Activated T-helper 1 cell treated with anti-CD3 and anti-CD28 coated beads, Interleukin-2, amount 50 U/mL, for 16 hours (primary cell): ENCODE measurements at places on chromosomes 4 and X.

GRCh38 chr4:8218371-8219031 lies 19.4 kb downstream of the SH3TC1 start:
- DNase-seq: no peak

GRCh38 chr4:88225232-88226105 lies 58.9 kb downstream of the PPM1K start:
- no peak for DNase-seq

DNA sequence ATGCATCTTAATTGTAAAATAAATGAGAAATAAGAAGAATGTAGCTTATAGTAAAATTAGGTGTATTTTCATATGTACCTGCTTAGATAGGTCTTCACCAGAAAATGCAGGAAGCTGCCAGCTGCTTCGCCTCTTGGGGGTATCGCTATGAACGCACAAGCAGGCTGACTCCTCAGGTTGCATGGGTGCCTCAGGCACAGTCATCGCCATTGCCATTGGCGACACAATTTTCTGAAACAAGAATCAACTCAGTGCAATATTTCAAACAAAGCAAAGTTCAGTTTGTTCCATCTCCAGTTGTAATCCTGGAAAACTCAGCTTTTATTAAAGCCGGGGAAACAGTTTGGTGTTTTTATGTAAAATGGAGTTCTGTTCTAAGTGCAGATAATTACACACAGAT lies 29.7 kb downstream of the STOX2 start:
- DNase-seq: no peak

- DNase-seq: no peak
Observed at GRCh38 chrX:55142919-55143310, 54.1 kb downstream of the PAGE2 start.

DNA sequence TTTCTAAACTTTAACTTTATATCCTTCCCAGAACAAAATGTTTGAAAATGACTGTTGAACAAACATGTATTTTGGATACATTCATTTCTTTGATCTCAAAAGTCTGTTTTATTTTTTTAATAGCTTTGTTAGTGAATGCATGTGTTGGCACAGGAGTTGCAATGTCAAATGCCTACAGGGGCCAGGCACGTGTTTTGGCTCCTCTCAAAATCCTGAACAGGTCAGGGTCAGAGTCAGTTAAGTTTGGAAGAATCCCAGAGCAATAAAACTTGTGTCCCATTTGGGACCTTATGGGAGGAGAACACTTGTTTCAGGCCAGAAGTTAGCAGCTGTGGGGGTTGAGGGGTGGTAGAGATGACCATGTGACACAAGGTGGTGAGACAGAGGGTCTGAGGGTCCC lies 29.0 kb upstream of the CCDC110 start:
- DNase-seq: no peak

GRCh38 chr4:36209941-36210649 lies 34.2 kb downstream of the ARAP2 start:
- DNase-seq: no peak

DNA sequence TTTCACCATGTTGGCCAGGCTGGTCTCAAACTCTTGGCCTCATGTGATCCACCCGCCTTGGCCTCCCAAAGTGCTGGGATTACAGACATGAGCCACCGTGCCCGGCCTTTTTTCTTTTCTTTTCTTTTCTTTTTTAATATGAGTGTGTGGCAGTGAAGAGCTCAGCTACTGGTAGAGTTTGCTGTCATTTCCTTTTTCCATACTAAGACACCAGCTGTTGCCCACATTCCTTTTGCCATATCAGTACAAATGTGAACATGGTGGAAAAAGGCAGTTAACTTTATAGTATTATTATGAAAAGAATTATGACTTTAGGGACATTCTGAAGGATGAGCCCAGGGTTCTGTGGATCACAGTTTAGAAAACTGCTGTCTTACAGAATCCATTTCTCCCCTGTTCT lies 69.8 kb downstream of the EGF start:
- DNase-seq: no peak

GRCh38 chr4:94298725-94299252 lies 43.8 kb downstream of the HPGDS start:
- DNase-seq: no peak

- DNase-seq: no peak
Observed at GRCh38 chr4:77994194-77994721, 62.9 kb upstream of the FRAS1 start.

DNA sequence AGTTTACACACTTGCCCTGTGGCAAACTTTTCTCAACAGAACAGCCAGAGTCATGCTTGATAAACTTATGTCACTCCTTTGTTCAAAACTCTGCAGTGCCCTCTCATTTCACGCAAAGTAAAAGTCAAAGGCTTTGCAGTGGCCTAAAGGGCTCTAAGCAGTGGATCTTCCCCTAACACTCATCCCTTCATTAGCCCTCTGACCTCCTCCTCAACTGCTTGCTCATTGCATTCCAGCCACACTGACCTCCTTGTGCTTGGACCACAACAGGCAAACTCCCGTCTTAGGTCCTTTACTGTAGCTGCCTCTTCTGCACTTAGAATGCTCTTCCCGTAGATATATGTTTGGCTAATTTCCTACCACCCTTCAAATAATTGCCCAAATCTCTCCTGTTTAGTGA lies 5.6 kb downstream of the PRDM5 start:
- no peak for DNase-seq

DNA sequence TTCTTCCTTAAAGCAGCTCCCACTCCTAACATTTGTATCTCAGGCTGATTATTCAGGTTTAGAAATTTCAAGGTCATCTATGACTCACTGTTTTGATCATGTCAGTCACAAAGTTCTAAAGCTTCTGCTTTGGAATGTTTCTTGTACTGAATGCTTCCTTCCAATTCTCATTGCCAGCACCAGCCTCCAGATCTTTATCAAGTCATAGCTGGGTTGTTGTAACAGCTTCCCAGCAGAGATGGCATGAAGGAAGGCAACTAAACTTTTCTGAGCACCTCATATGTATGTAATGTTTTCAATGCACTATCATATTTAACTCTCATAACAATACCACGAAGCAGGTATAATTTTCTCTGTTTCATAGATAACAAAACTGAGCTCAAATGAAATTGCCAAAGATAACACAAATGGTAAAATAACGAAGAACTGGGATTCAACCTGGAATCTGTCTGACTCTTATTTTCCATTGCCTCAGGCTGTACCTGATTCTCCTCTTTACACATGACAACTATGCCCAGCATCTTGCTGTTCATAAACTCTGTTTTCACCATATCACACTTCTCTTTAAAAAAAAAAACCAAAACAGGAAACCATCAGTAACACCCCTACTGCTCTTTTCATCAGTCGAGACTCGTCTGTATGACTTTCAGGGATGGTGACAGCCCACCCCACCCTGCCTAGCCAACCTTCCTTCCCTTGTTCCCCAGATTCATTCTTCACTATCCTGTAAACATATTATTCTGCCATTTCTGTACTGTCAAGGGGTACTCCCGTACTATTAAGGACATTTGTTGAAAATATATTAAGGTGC lies 13.4 kb downstream of the TRPC3 start:
- DNase-seq: no peak

GRCh38 chr4:3314706-3315260 lies 22.0 kb downstream of the RGS12 start:
- no peak for DNase-seq

- DNase-seq: no peak
Observed at GRCh38 chr4:156685308-156685707, 286.3 kb downstream of the PDGFC start.

- no peak for DNase-seq
Observed at GRCh38 chr4:39085891-39086290, 23.9 kb downstream of the KLHL5 start.

- no peak for DNase-seq
Observed at GRCh38 chrX:70281951-70282350, at the start of gene RAB41. Gene RAB41, plus strand, starts transcription at chrX:70282172. Its CDS starts 46 bp downstream, at chrX:70282218.

GRCh38 chrX:155242300-155242699 lies 22.0 kb downstream of the RAB39B start:
- DNase-seq: no peak

DNA sequence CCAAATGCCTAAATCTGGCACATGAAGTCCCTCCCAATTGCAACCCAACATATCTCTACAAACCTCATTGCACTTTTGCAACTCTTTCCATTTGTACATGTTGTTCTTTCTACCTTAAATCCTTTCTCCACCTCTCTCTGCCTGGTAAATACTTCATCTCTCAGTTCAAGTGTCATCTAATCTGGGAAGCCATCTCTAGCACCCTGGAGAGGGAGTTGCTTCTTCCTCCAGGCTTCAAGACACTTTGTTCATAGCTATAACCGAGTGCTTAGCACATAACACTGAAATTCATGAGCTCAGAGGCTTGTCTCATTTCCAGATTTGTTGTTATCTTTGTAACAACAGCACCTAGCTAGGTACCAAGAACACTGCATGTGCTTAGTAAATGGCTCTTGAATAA lies 114.8 kb upstream of the NAP1L5 start:
- DNase-seq: no peak

DNA sequence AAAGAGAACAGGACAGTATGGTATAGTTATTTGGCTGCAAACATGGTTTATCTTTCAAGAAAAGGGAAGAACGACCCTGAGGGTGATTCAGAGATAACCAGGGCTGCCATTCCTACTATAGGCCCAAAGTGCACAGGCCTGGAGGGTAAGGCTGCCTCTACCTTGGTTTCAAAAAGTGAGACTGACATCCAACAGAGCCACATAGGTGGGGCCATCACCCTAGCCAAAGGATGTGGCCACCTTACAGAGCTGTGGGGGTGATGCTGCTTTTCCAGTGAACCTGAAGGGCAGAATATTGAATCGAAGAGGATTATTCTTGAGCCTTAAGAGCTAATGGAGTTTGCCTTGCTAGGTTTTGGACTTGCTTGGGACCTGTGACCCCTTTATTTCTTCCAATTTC lies 15.7 kb downstream of the SH2D1A start:
- no peak for DNase-seq

DNA sequence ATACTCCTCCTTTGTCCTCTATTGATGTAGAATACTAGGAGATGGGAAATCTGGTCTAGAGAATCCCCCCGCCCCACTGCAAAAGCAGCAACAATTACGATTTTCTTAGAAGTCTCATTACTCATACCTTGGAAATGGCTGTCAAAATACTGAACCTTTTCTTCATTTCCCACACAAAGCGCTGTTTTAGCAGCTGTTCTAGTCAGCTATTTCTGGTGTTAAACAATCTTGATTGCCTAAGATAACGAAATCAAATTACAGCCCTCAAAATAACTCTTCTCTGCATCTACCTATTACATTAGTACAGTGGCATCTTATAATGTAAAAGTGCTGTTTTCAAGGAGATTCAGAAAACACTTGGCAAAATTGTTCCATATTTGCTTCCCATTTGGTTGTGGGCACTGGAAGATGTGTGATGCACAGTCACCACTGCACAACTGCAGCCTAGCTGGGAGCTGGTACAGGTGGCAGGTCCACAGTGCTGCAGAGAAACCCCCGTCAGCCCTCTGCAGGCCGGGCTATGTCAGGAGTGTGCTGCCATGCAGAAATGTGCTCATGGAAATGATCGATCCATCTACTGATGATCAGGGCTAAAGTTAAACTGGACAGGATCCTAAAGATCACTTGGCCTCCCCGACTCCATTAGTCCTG lies 50.4 kb downstream of the TBC1D9 start:
- no peak for DNase-seq

DNA sequence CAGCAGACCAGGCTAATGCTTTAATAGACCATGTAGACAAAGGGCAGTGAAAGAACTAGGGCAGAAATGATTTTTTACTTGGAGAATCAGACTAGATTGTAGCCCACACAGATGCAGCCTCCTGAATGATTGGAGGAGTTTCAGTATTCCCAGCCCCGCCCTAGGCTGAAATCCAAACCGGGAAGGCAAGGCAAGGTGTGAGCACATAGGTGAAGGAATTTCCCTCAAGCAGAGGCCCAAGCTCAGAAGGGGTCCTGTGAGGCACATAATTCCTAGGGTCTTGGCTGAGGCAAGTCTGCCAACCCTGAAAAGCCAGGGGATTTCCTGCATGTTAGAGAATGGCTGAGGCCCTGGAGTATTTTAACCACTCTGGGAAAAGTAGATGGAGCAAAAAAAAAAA lies 56.4 kb upstream of the PAK3 start:
- no peak for DNase-seq

DNA sequence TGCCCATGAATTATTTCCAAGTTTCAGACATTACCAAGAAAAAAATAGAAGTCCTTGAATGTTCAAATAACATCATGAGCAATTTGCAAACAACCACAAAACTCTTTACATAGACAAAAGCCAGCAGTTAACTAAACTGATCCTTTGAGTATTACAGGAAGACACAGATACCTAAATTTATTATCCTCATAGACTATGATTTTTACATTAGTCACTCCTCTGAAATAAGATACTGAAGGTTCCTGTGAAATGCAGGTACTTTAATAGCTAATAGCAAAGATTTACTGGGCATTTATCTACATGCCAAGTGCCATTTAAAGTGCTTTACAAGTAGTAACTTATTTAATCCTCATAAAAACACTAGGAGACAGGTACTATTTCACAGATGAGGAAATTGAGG lies 37.7 kb downstream of the GPR82 start:
- DNase-seq: no peak

DNA sequence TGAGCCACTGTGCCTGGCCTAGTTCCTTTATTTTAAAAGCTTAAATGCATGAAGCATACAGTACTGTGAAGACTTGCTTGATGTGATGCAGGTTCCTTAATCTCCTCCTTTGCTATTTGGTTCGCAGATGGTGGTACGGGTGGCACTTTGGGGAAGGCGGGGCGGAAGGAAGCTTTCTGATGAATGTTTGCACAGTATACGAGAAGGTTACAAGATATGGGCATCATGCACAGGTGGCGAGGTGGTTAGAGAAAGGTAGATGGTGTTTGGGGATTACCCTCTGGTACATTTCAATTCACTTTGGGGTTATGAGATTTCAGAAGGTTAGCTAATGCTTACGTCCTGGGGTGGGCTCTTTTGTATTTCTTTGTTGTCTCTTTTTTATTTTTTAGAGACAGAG lies 17.2 kb downstream of the RHOH start:
- DNase-seq: no peak

DNA sequence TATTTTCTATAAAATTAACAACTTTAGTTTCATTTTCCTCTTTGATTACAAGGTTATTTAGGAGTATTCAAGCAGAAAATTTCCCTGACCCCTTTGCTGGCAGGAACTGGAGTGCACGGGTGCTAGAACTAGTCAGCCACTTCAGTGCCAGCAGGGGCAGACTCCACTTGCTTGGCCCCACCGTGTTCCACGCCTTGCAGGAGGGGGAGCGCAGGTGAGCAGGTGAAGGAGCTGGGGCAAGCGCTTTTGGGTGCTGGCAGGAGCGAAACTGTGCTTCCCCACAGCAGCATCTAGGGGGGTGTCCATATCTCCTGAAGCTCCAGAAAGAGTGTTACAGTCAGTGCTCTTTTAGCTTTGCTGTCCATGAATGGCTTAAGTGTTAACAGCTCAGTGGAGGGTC lies 45.5 kb downstream of the MID2 start:
- no peak for DNase-seq
